ENCODE measurements at places on chromosomes 5 and 9.

- no peak for DNase-seq
Measured at GRCh38 chr5:102807878-102808502, 52.9 kb downstream of the PAM start.

- no peak for DNase-seq
Measured at GRCh38 chr9:100587375-100587774, 9.5 kb downstream of the CAVIN4 start.

GRCh38 chr9:33942471-33943083 lies 106.1 kb downstream of the UBAP2 start:
- no peak for DNase-seq

DNA sequence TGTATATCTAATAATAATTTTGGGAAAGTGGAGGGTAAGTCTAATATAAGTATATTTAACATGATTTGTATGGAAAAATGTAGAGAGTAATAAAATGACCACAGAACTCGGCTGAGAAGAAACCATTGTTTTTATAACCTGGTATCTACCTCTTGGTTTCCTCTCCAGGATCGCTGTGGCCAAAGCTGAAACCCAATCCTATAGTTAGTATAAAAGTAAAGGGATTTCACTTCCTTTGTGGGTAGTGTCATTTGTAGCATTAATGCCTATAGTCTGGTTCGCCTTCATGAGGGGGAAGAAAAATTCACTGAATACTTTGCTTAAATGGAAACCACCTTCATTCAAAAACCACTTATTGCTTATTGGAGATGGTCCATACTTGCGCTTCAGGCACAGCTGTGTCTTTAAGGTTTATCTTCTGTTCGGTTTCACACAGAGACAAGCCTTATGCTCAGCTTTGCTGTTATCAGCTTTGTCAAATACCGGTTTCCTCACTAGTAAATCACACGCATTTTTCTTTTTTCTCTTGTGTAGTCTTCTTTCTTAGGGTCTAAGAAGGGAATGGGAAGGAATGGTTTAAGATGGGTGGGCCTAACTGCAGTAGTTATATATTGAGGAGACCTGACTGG lies 12.1 kb downstream of the PIK3R1 start:
- DNase-seq, result no peak

- DNase-seq, result no peak
Measured at GRCh38 chr5:124889486-124889825, 143.0 kb upstream of the ZNF608 start.

- DNase-seq, result peak; percentile 83
Measured at GRCh38 chr9:129174102-129174723, 3.8 kb downstream of the IER5L start.

DNA sequence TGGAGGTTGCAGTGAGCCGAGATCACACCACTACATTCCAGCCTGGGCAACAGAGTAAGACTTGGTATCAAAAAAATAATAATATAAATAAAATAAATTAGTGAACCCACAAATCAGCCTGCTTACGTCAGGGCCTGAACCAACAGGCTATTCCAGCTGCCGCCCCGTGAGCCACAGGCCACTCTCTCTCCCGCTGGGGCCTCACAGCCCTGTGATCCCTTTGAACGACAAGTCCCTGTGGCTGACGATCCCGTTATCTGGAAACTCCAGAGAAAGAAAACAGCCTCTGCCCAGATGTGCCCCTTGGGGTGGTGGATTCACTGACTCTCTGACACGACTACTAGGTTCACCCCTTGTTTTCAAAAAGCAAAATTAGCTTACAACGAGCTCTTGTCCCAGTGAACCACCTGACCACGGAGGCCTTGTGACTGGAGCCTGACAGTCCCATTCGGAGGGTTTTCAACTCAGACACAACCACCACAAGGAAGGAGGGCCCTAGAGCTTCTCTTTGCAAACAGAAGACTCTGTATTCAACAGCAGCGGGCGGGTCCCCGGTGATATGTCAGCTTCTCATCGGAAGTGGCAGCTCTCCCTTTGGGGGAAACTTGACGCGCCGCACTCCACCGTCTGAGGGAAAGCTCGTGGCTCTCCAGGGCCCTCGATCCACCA lies 4.4 kb upstream of the DIPK1B start:
- no peak for DNase-seq

- DNase-seq, result peak; percentile 23
Measured at GRCh38 chr9:98099898-98100297, 19.1 kb downstream of the TRIM14 start.

DNA sequence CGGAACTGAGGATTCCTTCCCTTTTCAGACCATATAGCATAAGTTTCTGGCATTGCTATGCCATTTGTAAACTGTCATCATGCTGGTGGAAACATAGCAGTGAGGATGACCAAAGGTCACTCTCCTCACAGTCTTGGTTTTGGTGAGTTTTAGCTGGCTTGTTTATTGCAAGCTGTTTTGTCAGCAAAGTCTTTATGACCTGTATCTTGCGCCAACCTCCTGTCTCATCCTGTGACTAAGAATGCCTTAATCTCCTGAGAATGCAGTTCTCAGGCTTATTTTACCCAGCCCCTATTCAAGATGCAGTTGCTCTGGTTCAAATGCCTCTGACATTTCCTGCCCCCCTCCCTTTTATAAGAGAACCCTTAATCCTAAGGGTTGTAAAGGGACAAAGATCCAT lies 26.7 kb upstream of the GRIA1 start:
- no peak for DNase-seq

GRCh38 chr9:20865347-20865746 lies 166.1 kb downstream of the HACD4 start:
- no peak for DNase-seq

DNA sequence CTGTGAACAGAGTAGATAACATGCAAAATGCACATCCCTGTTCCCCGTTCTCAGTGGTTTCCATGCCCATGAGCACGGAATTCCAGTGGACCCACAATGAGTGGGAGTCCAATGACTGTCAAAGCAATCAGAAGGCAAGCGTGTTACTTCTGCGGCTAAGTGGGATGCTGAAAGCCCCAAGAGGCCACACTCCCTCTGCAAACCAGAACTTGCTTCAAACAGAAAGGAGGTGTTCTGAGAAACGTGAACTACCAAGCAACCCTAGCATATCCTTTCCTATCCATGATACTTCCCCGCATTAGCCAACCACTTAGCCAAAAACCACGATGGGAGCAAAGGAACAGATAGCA lies 21.7 kb upstream of the MVB12B start:
- DNase-seq, result no peak

- no peak for DNase-seq
Measured at GRCh38 chr5:73644385-73644963, 18.5 kb downstream of the ARHGEF28 start.

GRCh38 chr5:176822041-176822792 lies 11.9 kb downstream of the UNC5A start:
- DNase-seq, result no peak

- no peak for DNase-seq
Measured at GRCh38 chr9:105069696-105070095, 141.7 kb upstream of the ABCA1 start.

- DNase-seq, result no peak
Measured at GRCh38 chr5:155085282-155085989, 71.9 kb downstream of the KIF4B start.

DNA sequence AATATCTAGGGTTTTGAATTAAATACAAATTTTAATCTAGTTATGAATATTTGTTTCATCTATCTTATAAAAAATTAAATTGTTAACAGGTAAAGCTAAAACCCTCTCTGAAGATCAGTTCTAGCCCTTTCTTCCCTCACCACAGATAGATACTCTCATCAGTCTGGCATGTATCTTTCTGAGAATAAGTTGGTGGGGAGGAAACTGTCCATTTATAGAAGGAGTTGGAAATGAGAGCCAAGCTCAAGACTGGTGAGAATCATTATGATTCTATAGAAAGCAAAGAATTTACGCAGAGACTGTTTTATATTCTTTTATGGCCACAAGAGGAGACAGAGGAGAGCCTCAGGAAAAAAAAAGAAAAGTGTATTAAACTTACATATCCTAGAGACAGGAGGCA lies 59.0 kb downstream of the STARD4 start:
- DNase-seq, result no peak

DNA sequence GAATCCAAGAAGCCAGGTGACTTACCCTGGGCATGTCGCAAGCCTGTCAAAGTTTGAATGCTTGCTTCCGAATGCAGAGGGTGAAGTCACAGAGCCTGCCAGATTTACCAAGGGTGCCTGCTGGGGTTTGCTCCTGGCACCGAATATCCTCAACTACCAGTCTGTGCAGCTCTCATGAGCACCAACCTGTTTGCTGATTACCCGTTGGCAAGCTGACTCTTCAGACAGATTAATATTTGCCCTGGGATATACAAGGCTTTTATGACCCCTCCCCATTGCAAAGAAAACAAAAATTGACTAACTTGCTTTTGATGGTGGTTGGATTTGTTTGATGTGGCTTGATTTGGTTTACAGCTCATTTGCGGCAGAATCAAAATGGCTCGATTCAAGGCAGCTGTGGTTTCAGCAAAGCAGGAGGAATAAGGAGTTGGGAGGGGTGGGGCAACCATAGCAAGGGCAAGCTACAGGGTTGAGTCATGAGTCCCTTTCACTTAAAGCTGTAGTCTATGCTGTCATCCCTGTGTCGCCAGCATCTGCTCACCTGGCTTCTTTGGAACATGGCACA lies 82.3 kb upstream of the AGXT2 start:
- DNase-seq, result peak; percentile 76

DNA sequence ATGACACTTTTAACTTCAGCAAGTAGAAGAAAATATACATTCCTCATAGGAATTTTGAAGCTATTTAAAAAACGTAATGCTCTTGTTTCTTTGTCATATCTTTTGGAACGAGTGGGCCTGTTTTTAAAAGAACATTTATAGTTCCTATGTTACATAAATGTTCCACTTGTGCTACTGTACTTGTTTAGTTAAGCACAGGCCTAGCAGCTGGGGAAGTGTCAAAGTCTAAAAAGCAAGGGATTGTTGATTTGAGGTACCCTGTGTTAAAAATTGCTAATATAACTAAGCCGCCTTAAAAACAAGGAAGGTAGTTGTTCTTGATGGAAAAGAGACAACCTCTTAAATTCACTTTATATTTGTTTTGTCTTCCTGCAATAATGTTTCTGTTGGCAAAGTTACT lies 27.2 kb upstream of the ELL2 start:
- DNase-seq, result no peak

DNA sequence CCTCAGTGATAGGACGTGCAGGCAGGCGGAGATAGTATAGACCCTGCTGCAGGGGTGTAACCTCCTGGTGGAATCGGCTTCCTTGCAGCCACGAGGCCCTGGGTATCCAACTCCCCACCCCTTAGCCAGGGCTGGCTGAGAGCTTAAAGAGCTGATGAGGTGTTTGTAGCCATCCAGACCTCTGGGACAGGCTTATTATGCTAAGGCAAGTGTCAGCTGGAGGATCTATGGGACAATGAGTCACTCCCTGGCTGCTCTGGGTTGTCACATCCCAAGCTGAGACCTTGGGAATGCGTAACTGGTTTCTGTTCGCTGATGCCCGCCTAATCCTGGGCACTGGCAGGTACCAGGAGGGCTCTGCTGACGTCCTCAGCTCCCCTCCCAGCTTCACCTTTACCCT lies 38.9 kb downstream of the DAB2IP start:
- no peak for DNase-seq

GRCh38 chr5:66197764-66198405 lies 53.8 kb downstream of the SREK1 start:
- DNase-seq, result no peak

DNA sequence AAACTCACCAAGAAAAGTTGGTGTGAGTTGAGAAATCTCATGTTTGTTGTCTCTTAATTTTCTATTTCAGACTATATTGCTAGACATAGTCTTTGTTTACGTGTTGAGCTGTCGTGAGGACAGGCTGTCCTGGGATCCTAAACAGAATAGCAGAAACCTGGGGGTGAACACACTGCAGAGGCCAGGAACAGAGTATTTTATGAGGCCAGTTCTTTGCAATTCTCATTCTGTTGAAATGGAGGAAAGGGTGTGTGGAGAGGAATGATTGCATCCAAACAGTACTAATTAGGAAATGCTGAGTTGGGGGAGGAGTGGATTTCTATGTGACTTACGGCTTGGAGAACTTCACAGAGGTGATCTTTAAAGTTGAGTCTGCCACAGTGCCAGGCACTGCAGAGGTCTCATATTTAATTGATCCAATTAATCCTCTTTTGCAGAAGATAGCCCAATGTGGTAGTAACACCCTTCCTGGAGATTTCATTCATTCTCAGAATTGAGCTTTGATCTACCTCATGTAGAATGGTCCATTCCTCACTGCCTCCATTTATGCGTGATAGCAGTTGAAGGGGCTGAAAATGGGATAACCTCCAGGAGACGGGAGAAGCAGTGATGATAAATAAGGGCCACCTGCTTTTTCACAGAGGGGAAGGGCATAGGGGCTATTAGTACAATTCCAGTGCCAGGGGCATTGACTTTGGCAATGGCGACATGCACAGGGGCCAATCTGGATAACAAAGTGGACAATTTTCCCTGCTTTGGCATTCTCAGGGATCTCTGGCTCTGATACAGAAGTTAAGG lies 84.7 kb upstream of the TNFAIP8 start:
- DNase-seq, result no peak

GRCh38 chr5:137752905-137753690 lies 1.1 kb downstream of the HNRNPA0 start:
- DNase-seq, result peak; percentile 47

GRCh38 chr5:38621840-38622437 lies 65.5 kb upstream of the LIFR start:
- DNase-seq, result no peak

DNA sequence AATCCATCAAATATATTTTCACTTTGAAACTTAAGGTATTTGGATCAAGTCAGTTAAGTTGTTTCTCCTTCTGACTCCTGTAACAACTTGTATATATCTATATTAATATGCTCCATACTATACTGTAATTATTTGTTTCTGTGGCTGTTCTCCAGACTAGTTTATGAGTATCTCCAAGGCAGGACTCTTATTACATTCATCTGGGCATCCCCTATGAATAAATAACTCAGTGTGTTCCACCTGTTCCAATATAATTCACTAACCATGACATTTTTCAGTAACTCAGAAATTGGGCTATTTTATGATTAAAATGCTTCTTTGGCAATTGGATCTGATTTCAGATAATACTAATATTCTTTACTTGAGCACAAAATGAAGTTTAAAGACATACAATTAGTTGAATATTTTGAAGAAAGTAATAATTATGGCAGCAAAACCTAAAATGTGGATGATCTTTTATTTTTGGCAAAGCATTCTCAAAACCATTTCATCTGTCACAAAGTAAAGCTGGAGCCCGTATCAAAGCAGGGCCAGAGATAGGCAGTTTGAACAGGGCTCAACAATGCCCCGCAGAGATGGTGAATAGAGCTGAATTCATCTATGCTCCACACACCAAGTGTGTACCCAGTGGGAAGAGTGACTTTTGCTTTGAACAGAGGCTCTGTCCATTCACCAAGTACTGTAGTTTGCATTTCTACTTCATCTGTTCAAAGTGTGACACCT lies 314.3 kb downstream of the PDE4D start:
- no peak for DNase-seq

DNA sequence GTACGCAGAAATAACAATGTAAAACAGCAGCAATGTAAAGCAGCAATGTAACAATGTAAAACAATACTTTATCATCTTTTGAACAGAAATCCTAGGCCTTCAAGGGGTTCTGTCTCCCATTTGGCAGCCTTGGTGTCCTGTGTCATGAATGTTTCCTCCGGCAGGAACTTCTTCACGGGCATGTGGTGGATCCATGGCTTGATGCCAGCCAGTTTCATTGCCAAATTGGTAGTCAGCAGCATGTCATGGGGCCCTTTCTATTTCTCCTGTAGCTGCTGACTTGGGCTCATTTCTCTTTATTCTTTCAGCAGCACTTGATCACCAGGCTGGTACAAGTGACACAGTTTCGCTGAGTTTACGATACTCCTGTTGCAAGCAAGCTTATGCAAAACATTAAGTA lies 275.3 kb downstream of the HTR1A start:
- DNase-seq, result no peak

Data from activated CD4-positive, alpha-beta T cell treated with anti-CD3 and anti-CD28 coated beads, Interleukin-2, amount 10 ng/mL, durations not matched to agents 7 days and 5 days (primary cell).